GM19239 (cell line): ENCODE measurements at places on chromosomes 16 and 17.
A peak's percentile ranks its signal among the peaks of the same experiment; 100 is the strongest.

- no peak for DNase-seq
Observed at GRCh38 chr17:51228161-51228560, 31.7 kb downstream of the MBTD1 start.

- DNase-seq: no peak
Observed at GRCh38 chr17:36204724-36205500, 6.0 kb upstream of the CCL4L2 start.

DNA sequence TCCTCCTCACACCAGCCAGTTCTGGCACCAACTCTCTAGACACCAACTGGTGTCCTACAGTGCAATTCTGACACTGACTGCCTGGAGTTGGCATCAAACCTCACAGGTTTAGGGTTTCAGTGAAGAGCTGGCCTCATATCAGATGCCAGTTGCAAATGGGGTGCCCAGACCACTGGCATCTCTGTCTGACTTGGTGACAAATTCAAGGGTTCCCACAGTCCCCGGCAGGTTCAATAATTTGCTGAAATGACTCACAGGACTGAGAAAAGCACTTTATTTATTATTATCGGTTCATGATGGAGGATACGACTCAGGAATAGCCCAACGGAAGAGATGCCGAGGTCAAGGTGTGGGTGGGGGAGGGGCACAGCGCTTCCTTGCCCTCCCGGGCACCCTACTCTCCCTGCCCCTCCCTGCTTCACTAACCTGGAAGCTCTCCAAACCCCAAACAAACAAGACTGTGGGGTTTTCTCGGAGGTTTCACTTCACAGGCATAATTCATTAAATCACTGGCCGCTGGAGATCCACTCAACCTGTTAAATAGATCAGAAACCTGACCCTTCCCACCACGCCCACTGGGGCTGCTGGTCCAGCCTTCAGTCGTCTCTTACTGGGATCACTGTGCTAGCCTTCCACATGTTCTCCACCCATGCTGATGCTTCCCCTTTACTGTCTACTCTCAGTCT, 1.7 kb upstream of the NLRP1 start:
- no peak for DNase-seq

- DNase-seq: no peak
Observed at GRCh38 chr16:9118170-9118569, 26.7 kb downstream of the HAPSTR1 start.

DNA sequence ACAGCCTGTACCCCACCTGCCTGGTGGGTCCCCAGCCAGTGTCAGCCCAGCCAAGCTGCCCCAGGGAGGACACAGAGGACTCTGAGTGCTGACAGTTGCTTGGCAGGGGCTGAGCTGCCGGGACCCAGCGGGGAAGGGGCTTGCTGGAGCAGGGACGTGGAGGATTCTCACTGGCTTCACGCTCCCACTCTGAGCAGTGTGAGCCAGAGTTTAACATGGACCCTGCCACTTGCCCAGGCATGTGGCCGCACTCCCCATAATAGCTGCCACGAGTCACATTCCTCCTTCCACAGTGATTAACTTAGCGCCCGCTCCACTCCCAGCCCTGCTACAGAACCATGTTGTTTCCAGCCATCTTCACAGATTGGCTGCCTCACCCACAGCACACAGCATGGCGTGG, 31.2 kb downstream of the SREBF1 start:
- DNase-seq: no peak

DNA sequence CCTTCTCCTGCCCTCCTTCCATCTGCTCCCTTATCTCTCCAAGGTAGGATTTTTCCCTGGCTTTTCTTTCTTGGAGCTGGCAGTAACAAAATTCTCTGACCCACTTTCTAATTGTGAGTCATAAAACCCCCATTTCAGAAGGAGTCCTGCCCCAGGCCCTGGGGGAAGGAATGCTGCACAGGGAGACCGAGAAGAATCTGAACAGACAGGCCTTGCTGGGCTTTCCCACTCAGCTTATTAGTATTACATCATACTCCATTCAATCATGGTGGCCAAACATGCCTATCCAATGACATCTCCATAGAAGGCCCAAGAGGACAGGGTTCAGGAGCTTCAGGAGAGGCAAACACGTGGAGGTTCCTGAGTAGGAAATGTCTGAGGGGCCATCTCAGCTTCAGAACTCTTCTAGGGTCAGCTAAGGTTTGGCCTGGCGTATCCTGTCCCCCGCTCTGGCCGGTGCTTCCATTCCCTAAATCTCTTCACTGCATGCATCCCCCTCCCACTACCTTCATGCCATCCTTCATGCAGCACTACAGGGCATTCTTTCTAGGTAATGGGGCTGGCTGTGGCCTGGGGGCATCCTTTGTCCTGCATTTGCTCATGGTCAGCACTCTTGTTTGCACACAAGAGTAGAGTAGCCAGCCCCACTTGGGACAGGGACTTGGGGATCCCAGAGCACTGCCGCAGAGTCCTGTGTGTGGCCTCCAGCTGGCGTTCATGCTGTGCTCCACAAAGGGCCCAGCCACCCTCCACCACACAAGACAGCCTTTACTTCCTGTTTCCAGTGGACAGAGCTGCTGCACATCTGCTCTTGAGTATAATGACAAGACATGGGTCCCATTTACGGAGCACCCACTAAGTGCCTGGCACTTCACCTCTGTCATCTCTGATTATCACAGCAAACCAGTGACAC, 8.2 kb downstream of the SLC6A2 start:
- no peak for DNase-seq

DNA sequence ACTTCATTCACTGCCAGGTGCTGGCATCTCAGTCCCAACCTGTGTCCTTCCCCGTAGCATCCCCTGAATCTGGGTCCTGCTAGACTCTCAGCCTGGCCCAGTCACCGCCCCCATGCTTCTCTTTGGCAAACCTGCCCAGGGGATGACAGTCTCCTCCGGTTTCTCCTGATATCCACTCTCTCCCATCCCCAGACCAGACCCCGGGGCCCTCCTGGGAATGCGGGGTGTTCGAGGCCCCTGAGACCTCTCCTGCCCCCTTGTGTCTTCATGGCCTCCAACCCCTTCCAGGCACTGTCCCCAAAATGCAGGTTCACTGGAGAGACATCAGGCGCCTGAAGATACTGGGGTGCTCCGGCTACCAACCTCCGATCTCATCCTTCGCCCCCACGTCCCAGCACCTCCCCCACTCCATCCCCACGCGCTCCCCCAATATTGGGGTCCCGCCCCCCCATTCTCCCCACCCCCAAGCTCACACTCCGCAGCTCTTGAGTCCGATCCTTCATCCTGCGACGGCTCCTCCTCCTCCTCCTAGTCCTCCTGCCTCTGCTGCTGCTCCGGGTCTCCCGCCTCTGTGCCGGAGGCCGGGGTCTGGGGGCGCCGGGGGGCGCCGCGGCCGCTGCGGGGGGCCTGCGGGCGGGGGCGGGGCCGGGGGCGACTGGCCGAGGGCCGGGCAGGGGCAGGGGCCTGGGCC, 399 bp downstream of the STX1B start:
- no peak for DNase-seq

GRCh38 chr16:74623839-74624235, 16.9 kb upstream of the GLG1 start:
- no peak for DNase-seq

- no peak for DNase-seq
Observed at GRCh38 chr17:81404558-81405165, 9.4 kb downstream of the BAHCC1 start.

DNA sequence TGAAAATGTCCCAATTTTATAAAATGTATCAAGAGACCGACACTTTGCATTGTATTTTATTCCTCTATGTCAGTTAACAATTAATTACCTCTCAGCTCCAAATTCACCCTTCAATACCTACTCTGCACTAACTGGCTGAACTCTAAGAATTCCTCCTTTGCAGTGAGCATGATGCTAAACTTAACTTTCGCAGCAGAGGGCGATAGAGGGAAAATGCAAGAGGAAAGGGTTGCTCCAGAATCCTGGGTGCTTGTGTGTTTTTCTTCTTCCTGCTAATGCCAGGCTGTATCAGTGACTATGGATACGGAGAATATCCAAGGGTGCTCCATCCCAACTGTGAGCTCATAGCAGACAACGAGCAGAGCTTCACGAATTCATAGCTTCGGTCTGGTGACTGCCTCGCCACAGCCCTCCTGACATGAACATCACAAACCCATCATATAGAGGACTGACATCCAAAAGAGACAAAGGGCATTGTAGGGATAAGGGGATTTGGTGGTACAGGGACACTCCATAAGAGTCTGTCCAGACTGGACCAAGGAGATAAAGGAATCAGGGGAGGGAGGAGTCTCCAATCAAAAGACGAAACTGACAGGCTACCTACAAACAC, 172.9 kb downstream of the STX8 start:
- DNase-seq: peak; percentile 7

GRCh38 chr17:18117533-18117932, 9.0 kb downstream of the MYO15A start:
- no peak for DNase-seq

DNA sequence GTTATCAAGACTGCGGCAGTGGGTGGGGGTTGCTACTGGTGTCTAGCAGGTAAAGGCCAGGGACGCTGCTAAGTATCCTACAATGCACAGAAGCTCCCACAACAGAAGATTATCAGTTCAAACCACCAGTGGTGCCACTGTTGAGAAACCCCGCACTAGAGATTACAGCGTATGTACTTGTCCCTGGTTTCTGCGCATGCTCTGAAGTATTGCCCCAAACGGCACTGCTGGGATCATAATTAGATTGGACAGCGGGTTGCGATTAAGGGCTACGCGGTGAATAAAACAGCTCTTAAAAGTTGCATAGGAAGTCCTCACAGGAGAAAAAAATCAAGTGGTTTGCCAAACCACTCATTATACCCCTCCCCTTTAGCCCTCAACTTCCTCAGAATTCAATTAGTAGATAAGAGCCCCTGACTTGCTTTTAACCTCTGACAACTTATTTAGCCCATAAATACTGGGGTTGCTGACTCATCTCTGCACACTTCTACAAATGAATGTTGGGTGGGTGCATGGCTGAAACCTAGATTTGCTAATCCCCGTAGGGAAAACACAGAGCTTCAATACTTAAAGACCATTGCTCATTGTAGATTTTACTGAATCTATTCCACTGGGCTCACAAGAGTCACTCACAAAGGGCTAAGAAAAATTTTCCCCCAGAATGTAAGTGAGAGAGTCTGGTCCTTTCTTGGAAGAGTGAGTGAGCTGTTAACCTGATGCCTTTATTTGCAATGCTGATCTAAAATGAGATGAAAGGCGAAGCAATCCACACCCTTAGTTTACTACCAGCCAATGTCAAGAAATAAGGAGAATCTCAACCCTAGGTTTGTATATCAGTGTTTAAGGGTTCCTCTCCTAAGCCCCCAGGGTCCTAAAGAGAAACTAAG, 91.8 kb downstream of the RGS9 start:
- DNase-seq: peak; percentile 20

DNA sequence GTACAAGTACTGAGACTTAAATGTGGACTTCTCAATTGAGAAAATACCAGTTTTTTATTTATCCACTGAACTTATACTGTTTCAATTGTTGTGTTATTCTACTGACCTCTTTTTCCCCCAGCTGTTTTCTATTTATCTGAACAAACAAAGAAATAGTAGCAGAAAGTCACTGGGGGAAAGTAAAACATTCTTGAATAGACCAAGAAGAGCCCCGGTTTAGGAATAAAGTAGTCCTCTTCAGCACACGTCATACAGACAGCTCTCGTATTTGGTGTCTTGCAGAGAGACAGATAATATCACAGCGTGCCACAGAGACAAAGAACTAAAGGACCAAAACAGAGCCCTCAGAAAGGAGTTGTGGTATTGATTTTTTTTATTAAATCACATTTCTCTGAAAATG, 1159.1 kb upstream of the CDH8 start:
- no peak for DNase-seq

DNA sequence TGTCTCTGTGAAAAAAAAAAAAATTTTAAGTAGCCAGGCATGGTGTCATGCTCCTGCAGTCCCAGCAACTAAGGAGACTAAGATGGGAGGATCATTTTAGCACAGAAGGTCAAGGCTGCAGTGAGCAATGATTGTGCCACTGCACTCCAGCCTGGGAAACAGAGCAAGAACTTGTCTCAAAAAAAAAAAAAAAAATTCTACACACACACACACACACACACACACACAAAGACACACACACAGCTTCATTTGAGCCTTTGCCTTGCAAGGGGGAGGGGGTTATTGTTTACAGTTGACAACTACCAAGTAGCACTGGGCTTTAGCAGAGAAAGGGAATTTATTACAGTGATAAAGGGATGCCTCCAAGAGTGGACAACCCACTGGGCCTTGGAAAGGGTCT, 4.9 kb upstream of the POLR3E start:
- no peak for DNase-seq

DNA sequence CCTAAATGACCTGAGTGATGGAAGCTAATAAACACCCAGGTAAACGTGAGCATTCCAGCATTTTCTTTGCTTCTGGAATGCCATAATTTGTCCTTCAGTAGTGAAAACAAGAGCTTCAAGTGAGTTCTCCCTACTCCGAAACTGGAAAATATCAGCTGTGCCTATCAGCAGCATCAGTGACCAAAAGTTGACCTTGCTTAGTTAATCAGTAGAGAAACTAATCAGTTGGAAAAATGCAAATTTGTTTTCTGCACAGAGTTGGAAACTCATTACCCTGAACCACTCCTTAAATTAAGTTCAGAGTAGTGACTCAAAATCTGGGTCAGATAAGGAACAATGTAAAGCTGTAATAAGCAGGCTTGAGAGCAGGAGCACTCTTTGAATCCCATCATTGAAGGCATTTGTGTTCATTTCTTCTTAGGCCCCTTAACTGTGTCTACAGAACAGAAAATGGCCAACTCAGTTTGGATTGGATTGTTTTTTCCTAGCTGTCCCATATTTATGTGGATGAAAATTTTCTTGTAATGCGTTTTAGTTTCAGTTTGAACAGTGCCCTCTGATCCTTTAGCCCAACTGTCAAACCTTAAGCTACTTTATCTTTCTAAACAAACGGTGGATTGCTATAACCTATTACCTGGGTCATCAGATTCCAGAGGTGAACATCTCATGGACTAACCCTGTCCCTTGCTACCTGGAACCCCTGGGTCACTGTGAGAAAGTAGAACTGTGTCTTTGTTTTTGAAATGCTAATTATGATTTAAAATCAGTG, 290.4 kb downstream of the TOX3 start:
- no peak for DNase-seq

DNA sequence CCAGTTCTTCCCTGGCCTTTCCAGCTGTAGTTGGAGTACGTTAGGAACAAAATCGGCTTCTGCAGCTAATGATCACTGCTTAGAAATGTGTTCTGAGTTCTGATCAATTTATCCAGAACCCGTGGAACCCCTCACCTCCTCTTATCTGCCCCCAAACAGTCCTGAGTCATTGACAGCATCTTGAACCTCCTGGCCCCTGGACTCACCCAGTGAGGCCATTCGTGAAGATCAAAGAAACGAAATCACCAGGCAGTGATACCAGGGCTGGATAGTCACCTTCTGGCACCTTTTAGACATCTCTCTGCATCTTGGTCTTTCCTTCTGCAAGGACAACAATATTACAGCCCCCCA, 17.0 kb upstream of the EXOC7 start:
- DNase-seq: no peak

GRCh38 chr17:76511668-76512365, 10.6 kb upstream of the RHBDF2 start:
- no peak for DNase-seq

GRCh38 chr17:66018786-66019185, 173.1 kb downstream of the CEP112 start:
- DNase-seq: no peak

GRCh38 chr16:52676959-52677358, 130.0 kb upstream of the TOX3 start:
- DNase-seq: no peak

GRCh38 chr17:20032636-20033035, 23.5 kb downstream of the SPECC1 start:
- no peak for DNase-seq
